K562 (cell line): ENCODE measurements at places on chromosomes 11 and 22. TPM values are rescaled to one million over a fixed set of nuclear protein-coding genes. Genes with fewer than 3 reads are reported as not detected.

Gene ANKK1
- polyA plus RNA-seq = not detected in 2 replicates

Gene PLA2G6
- polyA plus RNA-seq = 8.8 and 12.2 TPM in 2 replicates

Gene OR52E6
- not detected in 2 replicates for polyA plus RNA-seq

Gene KBTBD3
- 4.3 and 6.7 TPM in 2 replicates for polyA plus RNA-seq

Gene MYBPC3
- 0.01 TPM in 1 of 2 replicates, not detected in the other for polyA plus RNA-seq

Gene FJX1
- 0.58 and 0.84 TPM in 2 replicates for polyA plus RNA-seq

Gene ANO9
- 10.7 and 10.8 TPM in 2 replicates for polyA plus RNA-seq

Gene SEPTIN5
- 129 and 135 TPM in 2 replicates for polyA plus RNA-seq

DNA sequence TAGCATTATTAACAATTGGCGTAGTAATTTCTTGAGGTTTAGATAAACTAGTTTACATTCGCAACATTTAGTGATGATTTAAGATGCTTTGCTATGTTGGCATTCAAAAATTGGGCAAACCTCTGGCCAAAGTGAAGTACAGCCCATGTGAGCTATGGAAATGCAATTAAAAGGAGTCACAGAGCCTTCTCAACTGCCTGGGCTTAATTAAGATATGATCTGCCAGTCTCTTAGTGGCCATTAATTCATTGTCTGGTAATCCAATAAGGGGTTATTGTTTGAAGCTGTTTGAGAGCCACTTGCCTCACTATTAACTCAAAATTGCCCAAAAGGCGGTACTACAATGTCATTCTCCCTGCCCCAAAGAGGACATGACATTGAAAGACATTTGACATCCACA is 608.9 kb downstream of the NTM start:
- H3K27ac ChIP-seq = no peak overlapping the region
- no peaks in the 10 kb centered on the region for H3K27me3 ChIP-seq
- no peaks in the 10 kb centered on the region for H3K4me1 ChIP-seq
- no peak for DNase-seq

DNA sequence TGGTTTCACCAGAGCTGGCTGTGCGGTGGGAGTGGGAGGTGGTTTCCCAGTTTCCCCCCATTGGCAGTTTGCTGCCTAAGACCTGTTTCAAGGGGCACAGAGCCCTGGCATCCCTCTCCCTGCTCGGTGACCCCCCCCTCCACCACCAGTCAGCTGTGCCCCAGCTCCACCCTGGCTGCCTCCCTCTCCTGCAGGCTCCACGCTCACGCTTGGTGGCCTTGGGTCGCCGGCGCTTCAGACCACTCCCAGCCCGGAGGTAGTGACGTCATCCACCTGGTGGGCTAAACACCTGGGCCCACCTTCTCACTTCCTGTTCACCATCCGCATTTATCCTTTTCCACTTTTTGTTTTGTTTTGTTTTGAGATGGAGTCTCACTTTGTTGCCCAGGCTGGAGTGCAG is 7.8 kb downstream of the GAL start:
- H3K4me3 ChIP-seq = no peak overlapping the region
- no peaks in the 10 kb centered on the region for H3K4me1 ChIP-seq
- no peaks in the 10 kb centered on the region for H3K27me3 ChIP-seq
- peaks cover 36% of the 10 kb centered on the region for H3K36me3 ChIP-seq
- no peak overlapping the region for H3K27ac ChIP-seq

- no peaks in the 10 kb centered on the region for H3K36me3 ChIP-seq
- no peaks in the 10 kb centered on the region for H3K4me1 ChIP-seq
- no peak for DNase-seq
Observed at GRCh38 chr22:48868554-48868953, 959.1 kb downstream of the BRD1 start.

DNA sequence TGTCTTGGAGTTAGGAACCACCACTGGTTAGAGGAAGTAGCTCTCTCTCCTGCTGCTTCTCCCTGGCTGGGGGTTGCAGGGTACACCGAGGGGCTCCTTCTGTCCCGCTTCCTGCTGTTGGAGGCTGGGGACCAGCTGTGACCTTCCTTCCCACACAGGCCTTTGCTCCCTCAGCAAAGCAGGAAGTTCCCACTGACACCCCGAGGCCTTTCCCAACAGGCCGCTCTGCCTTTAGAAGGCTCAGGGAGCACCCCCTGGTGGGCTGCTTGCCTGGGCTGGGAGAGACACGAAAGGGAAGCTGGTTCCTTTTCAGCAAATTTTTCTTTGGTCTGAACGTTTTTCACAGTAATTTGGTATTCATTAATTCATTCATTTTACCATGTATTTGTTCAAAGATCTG is 527.9 kb upstream of the B3GAT1 start:
- DNase-seq = no peak
- H3K27me3 ChIP-seq = peaks cover 23% of the 10 kb centered on the region; the same call in 1 of the 2 replicates
- no peak overlapping the region for H3K4me3 ChIP-seq
- no peak overlapping the region for H3K27ac ChIP-seq
- H3K36me3 ChIP-seq = no peaks in the 10 kb centered on the region

- H3K4me1 ChIP-seq = peaks cover 5% of the 10 kb centered on the region; the same call in 1 of the 2 replicates
- H3K27me3 ChIP-seq = no peaks in the 10 kb centered on the region
- no peak overlapping the region for H3K4me3 ChIP-seq
- DNase-seq = no peak
Observed at GRCh38 chr11:678297-678696, 16.7 kb downstream of the DEAF1 start.

- H3K27ac ChIP-seq = no peak within 1 kb of the TSS
- H3K27me3 ChIP-seq = no peaks in the 10 kb centered on the region
- H3K4me1 ChIP-seq = peaks cover 34% of the 10 kb centered on the region
- peaks cover 4% of the 10 kb centered on the region; the same call in 2 of the 3 replicates for H3K36me3 ChIP-seq
Observed at GRCh38 chr11:117199053-117199915, at the start of gene TAGLN. Gene TAGLN (plus strand): TSS chr11:117199370. CDS start chr11:117203014, 3,644 bp downstream.

GRCh38 chr11:58067685-58068084 is 36.9 kb downstream of the OR6Q1 start:
- no peak overlapping the region for H3K4me3 ChIP-seq
- H3K36me3 ChIP-seq = no peaks in the 10 kb centered on the region
- no peaks in the 10 kb centered on the region for H3K4me1 ChIP-seq
- DNase-seq = no peak
- no peak overlapping the region for H3K27ac ChIP-seq
- no peaks in the 10 kb centered on the region for H3K27me3 ChIP-seq

DNA sequence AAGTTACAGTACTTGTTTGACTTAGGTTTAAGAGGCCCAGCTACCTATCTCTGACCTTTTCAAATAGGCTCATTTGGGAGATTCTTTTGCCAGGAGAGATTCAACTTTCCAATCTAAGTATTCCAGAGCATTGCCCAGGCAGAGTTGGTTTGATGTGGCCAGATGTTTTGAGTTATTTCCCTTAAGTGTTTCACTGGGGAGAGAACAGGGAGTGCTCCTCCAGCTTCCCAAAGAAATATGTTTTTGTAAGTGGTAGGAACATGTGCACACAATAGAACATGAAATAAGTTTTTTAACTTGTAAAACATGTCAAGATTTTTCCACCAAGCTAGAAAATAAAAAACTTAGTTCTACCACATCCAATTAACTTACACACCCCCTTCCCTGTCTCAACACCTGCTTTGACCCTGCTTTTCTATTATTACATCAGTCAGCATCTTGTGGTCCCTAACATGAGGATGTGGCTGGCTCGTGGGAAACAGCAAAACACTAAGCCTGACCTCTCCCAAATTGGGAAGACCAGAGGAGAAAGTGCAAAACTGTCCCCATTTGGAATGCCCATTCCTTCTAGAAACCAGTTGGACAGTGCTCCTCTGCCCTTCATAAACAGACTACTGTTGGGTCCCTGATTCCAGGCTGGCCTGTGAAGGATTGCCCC is 70.4 kb upstream of the RASSF10 start:
- H3K4me1 ChIP-seq = no peaks in the 10 kb centered on the region; the same call in 1 of the 2 replicates
- peaks cover 28% of the 10 kb centered on the region; the same call in 2 of the 3 replicates for H3K36me3 ChIP-seq
- H3K4me3 ChIP-seq = no peak overlapping the region
- H3K27me3 ChIP-seq = no peaks in the 10 kb centered on the region

- H3K27ac ChIP-seq = no peak overlapping the region
- DNase-seq = no peak
- no peaks in the 10 kb centered on the region for H3K4me1 ChIP-seq
- no peak overlapping the region for H3K4me3 ChIP-seq
- H3K27me3 ChIP-seq = peaks cover 5% of the 10 kb centered on the region
Observed at GRCh38 chr11:35483131-35483820, 42.1 kb downstream of the PAMR1 start.

- H3K4me3 ChIP-seq = no peak overlapping the region
- H3K36me3 ChIP-seq = no peaks in the 10 kb centered on the region
- peaks cover 23% of the 10 kb centered on the region for H3K27me3 ChIP-seq
- H3K27ac ChIP-seq = no peak overlapping the region
- no peak for DNase-seq
- no peaks in the 10 kb centered on the region for H3K4me1 ChIP-seq
Observed at GRCh38 chr11:129846508-129847335, 31.1 kb downstream of the TMEM45B start.

DNA sequence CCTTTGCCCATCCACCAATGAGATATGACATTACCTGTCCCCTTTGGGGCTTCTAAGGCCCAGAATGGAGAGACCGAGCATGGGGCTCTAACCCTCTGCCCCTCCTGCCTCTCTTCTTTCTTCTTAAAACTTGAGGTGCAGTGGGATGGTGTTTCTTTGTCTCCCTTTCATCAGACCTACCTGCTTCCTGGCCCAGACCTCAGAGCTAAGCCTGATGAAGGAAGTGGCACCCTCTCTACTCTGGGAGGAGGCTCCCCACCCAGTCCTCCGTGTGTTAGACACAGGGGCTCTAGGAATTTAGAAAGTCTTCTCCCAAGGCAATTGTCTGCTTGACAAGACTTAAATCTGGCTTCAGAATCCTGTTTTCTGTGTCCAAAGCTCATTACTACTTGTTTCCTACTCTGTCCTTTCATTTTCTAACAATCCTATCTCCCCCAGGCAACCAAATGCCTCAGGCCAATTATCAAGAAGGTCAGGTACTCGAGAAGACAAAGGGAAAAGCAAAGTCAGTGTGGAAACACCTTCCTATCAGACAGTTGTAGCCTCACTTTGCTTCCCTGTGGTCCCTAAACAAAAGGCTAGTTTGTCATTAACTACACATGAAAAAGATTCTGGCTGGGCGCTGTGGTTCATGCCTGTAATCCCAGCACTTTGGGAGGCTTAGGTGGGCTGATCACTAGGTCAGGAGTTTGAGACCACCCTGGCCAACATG is 20.3 kb upstream of the PARVA start:
- H3K4me1 ChIP-seq = no peaks in the 10 kb centered on the region
- H3K27me3 ChIP-seq = peaks cover 5% of the 10 kb centered on the region; the same call in 1 of the 3 replicates
- H3K36me3 ChIP-seq = no peaks in the 10 kb centered on the region
- H3K4me3 ChIP-seq = no peak overlapping the region
- no peak for DNase-seq

DNA sequence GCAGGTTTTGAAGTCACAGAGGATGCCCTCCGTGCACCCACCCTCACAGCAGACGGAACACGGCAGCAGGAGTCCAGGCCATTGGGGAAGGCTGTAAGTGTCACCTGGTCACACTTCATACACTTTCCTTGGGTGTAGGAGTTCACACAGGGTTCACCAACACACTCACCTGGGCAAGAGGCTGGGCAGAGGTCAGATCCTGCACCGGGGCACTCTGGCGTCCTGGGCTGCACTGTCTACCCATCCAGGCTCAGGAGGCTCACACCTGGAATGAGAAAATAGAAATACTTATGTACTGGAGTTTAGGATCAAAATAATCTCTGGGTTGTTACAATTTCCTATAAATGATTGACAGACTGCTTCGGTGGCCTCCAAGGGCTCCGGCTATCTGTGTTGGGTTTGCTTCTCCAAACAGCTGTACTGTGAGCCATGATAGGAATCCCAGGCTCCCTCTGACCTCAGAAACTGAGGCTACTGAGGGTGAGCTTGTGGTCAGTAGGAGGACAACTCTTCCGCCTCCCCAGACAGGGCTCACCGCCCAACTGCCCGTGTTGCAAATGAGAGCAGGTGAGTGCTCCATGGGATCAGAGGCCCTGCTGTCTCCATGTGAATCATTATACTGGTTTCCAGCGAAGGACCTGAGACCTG is 20.1 kb upstream of the CARS1 start:
- peaks cover 8% of the 10 kb centered on the region for H3K27me3 ChIP-seq
- H3K36me3 ChIP-seq = no peaks in the 10 kb centered on the region
- no peak overlapping the region for H3K27ac ChIP-seq

GRCh38 chr11:66142370-66143263 is 72.5 kb downstream of the PACS1 start:
- no peaks in the 10 kb centered on the region for H3K27me3 ChIP-seq
- no peak for DNase-seq
- no peak overlapping the region for H3K4me3 ChIP-seq
- H3K36me3 ChIP-seq = no peaks in the 10 kb centered on the region; the same call in 2 of the 3 replicates
- H3K4me1 ChIP-seq = peaks cover 15% of the 10 kb centered on the region

DNA sequence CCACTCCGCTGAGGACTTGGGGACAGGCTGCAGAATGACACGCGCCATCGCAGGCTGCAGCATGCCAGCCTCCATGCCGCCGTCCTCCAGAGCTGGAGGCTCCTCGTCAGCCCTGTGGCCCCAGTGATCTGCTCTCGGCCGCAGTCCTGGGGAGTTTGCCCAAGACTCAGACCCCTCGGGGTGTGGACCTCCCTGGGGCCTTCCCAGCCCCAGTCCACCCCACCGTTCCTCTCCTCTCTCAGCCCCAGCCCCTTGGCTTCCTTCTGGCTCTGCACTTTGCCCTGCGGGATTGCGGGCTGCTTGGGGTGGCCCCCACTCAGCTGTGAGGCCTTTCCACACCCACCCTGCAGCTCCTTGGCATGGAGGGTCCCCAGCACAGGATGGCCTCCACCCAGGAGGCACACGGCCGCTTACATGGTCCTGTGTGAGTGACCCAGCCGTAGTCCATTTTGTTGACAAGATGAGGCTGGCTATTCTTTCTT is 414.9 kb downstream of the TBC1D22A start:
- H3K4me3 ChIP-seq = no peak overlapping the region
- H3K36me3 ChIP-seq = no peaks in the 10 kb centered on the region
- no peak overlapping the region for H3K27ac ChIP-seq
- peaks cover 6% of the 10 kb centered on the region for H3K4me1 ChIP-seq
